ENCODE measurements at places on chromosomes 6 and 20. TPM values are rescaled to one million over a fixed set of nuclear protein-coding genes. Genes with fewer than 3 reads are reported as not detected.

The C20orf202 gene
- total RNA-seq: not detected

The KHDC1L gene
- not detected for total RNA-seq

The GTF2H4 gene
- total RNA-seq: 51.0 TPM

The ZNF165 gene
- total RNA-seq: 0.30 TPM

The TMEM242 gene
- total RNA-seq: 15.3 TPM

The PTK6 gene
- total RNA-seq: not detected

The POU5F1 gene
- not detected for total RNA-seq

The ECT2L gene
- not detected for total RNA-seq

The SCGN gene
- not detected for total RNA-seq

The TBXT gene
- not detected for total RNA-seq

Measured in endothelial cell of umbilical vein (primary cell).